Ovary (tissue), 10 donors: ENCODE measurements at places on chromosomes 1 and 21. TPM values are rescaled to one million over a fixed set of nuclear protein-coding genes. Genes with fewer than 3 reads are reported as not detected.

GRCh38 chr1:242774256-242774655, 249.8 kb upstream of the PLD5 start:
- no peak for DNase-seq
- no peak overlapping the region for H3K4me3 ChIP-seq
- H3K27me3 ChIP-seq: peaks cover 3% of the 10 kb centered on the region
- H3K27ac ChIP-seq: no peak overlapping the region

- H3K36me3 ChIP-seq: no peaks in the 10 kb centered on the region
- H3K27ac ChIP-seq: no peak overlapping the region
- no peaks in the 10 kb centered on the region for H3K27me3 ChIP-seq
Observed at GRCh38 chr1:222392556-222392955, 155.3 kb downstream of the HHIPL2 start.

GRCh38 chr1:88098881-88099280, 585.2 kb upstream of the PKN2 start:
- no peak overlapping the region for H3K27ac ChIP-seq
- no peaks in the 10 kb centered on the region for H3K4me1 ChIP-seq
- no peak for DNase-seq
- H3K36me3 ChIP-seq: no peaks in the 10 kb centered on the region
- no peaks in the 10 kb centered on the region for H3K27me3 ChIP-seq
- no peak overlapping the region for H3K4me3 ChIP-seq

Gene CYP4Z1
- total RNA-seq: not detected
